ENCODE measurements at places on chromosomes 7 and 10. TPM values are rescaled to one million over a fixed set of nuclear protein-coding genes. Genes with fewer than 3 reads are reported as not detected.

ZNF488 gene
- total RNA-seq: not detected

AGR3 gene
- total RNA-seq: not detected

DNA sequence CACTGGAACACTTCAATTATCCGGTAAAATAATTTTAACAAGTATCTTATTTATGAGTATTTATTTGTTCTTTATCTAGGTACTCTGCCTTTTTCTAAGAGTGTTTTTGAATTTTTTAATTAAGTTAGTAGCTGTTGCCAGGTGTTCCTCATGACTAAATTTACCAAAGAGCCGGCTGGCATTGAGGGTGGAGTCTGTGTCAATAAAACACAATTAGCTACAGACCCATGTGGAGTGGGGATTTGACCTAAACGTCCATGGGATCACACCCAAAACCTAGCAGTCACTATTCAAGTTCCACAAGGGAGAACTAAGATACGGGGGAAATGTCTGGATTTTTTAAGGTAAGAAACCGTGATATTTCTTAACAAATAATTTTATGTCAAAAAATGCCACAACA lies 9.8 kb downstream of the SLC16A12 start:
- no peak for DNase-seq

GRCh38 chr10:61411706-61412105 lies 41.5 kb downstream of the TMEM26 start:
- no peak for DNase-seq

- DNase-seq: no peak
Measured at GRCh38 chr10:96896884-96897589, 64.9 kb downstream of the LCOR start.

DNA sequence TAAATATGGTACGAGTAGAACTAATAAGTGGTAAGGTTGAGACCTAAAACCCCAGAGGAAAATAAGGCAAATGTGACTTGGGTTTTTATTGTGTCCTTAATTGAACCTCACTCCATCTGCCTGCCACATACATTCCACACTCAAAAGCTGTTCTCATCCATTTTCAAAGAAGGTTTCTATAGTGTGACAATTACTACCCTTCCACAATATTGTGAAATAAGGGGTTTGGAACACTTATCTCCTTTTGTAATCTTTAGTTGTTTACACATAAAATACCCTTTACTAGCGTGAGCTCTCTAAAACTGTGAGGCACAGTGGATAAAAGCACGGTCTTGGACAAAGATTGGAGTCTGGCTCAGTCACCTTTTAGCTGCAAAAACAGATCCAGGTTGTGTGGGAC lies 166.6 kb downstream of the THSD7A start:
- no peak for DNase-seq

DNA sequence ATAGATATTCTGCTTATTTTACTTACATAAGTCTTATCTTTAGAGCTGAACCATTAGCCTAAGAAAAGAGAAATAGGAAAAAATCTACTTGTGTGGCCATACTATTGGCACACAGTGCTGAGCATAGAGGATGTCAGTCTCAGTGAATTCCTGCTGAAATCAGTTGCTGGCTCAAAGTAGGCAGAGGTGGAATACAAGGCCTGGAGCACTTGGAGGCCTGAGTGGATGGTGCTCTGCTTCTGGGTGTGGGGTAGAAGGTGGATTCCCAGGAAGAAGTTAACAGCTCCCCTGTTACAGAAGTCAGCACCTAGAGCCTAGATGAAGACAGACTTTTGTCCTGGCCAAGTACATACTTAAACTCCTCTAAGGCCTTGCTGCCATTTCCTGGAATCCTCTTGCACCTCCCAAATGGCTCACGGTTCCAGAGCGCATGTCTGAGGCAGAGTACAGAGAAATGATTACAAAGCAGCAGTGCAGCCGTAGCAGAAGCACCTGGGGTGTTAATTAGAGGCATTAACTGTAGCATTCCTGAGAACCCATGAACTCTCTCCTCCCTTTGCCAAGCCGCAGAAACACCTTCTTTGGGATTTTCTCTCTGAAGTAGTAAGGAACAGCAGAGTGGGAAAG lies 18.0 kb upstream of the XPNPEP1 start:
- DNase-seq: no peak

GRCh38 chr7:88344956-88345832 lies 38.5 kb upstream of the STEAP4 start:
- peak; percentile 61 for DNase-seq

TMEM236 gene
- total RNA-seq: 0.94 TPM

DNA sequence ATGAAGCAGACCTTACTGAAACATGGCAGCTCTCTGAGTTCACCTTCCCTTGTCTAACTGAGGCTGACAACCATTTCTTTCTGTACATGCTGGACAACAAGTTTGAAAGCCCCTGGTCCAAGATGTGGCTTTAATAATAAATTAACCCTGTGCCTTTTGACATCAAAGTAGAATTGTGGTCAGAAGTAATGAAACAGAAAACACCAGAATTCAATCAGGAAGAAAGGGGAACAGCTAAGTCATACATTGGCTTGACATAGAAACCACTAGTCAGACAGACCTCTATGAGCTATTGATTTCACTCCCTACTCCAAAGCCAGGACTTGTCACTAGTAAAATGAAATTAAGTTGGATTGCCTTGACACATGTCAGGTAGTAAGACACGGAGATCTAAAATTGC lies 175.2 kb upstream of the ASAH2 start:
- no peak for DNase-seq

DNA sequence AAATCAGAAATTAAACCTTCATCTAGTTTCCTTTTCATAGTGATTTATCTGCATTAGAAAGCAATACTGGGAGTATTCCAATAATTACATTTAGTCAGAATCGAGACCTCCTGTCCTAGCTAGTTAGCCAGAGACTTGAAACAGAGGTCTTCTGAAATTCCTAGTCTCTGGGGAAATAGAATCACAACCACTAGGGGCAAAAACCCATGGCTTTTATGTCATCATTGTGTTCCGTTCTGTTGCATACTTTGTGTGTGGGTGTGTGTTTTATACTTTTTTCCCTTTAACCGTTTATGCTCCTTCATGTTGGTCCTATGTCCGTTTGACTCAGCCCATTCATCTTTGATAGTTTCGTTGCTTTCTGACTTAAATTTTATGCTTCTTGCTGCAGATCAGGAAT lies 79.8 kb downstream of the RALA start:
- no peak for DNase-seq

DNA sequence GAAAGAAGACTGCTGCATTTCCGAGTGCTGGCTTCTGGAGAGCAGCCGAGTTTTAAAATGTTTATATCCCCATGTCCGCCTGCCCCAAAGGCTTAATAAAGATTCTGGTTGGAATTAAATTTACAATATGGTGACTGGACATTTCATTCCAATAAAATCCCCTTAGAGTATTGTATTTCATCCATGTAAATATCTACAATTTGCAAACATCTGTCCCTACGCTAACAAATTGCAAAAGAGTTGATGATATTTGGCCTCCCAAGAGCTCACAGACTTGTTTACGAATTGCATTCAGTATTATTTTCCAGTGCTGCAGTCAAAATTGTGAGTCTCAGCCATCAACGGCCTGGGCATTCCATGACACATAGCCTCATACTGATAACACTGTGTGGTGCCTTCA lies 50.1 kb downstream of the PLEKHS1 start:
- no peak for DNase-seq

TLX1 gene
- total RNA-seq: not detected

DNA sequence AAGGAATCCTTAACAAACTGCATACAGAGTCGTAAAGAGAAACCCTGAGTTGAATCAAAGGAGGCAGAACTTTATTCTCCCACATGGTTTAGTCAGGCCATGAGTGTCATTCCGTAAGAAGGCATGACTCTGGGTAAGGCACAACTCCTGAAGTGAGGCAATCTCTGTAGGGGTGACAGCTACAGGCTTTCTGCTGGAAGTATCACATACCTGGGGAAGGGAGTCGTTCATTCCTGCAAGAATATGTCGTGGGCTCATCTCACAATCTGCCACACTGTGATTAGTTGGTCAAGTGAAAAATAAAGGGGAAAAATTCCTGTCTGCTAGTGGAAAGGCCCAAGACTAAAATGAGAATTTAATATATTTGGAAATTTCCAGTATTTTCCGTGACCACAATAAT lies 392.6 kb downstream of the POM121L12 start:
- no peak for DNase-seq

GRCh38 chr7:7861211-7861633 lies 107.4 kb upstream of the GLCCI1 start:
- DNase-seq: no peak

CTTNBP2 gene
- 7.0 TPM for total RNA-seq

DNA sequence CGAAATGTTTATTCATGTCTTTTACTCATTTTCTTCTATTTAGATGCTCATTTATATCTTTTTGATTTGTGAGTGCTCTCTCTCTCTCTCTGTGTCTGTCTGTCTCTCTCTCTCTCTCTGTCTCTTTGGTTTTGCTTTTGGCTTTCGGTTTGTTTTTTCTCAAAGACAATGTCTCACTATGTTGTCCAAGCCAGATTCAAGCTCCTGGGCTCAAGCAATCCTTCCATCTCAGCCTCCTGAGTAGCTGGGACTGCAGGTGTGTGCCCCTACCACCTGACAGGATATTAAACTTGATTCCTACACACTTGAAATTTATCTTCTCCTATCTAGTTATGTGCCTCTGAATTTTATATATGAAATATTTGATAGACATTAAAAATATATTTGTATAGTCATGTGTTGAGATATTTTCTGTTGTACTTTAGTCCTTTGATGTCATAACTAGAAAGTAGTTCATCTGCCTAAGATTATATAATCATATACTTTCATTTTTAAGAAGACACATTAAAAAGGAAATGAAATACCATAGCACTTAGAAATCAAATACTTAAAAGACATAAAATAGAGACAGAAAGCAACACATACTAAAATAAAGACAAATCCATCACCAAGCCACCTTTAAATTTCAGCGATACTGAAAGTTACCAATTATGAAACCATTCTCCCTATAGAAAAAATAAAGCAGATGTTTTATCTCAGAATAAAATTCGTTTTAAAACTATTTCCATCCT lies 68.1 kb upstream of the SFMBT2 start:
- no peak for DNase-seq

DNA sequence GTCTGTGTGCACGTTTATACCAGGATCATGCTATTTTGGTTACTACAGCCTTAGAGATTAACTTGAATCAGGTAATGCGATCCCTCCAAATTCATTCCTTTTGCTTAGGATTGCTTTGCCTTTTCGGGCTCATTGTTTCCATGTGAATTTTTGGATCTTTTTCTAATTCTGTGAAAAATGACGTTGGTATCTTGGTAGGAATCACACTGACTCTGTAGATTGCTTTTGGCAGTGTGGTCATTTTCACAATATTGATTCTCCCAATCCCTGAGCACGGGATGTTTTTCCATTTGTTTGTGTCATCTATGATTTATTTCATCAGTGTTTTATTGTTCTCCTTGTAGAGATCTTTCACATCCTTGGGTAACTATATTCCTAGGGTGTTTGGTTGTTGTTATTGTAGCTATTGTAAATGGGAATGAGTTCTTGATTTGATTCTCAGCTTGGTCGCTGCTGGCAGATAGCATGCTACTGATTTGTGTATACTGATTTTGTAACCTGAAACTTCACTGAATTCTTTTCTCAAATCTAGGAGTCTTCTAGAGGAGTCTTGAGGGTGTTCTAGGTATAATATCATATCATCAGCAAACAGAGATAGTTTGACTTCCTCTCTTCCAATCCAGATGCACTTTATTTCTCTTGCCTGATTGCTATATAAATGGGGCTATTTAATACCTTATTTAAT lies 18.2 kb downstream of the SNX8 start:
- DNase-seq: no peak

DNA sequence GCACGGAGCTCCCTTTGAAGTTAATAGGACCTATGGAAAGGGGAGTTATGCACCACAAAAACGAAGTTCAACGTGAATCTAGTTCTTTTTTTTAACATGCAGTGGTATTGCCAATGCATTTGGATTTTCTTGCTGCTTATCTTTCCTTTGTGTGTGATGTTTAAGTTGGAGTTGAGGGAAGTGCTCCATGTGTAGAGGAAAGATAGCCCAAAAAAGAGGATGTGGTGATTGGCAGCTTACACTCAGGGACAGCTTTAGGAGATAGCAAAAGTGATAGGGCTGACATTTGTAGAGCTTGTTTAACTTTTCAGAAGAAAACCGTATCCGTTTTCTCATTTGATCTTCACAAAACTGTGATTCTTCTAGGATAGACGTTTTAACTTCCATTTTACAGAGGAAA lies 101.3 kb downstream of the MDFIC start:
- DNase-seq: no peak

GRCh38 chr10:69939061-69939460 lies 113.6 kb upstream of the MACROH2A2 start:
- DNase-seq: no peak

MBL2 gene
- total RNA-seq: not detected
